Glutamatergic neuron (in vitro differentiated cells): ENCODE measurements at places on chromosomes 2 and 18.
A peak's percentile ranks its signal among the peaks of the same experiment; 100 is the strongest.

- no peaks in the 10 kb centered on the region for H3K36me3 ChIP-seq
- no peak overlapping the region for H3K4me3 ChIP-seq
- peaks cover 2% of the 10 kb centered on the region for H3K27me3 ChIP-seq
- no peak overlapping the region for H3K27ac ChIP-seq
- no peak for DNase-seq
Observed at GRCh38 chr2:68377137-68377780, 12.2 kb downstream of the PLEK start.

DNA sequence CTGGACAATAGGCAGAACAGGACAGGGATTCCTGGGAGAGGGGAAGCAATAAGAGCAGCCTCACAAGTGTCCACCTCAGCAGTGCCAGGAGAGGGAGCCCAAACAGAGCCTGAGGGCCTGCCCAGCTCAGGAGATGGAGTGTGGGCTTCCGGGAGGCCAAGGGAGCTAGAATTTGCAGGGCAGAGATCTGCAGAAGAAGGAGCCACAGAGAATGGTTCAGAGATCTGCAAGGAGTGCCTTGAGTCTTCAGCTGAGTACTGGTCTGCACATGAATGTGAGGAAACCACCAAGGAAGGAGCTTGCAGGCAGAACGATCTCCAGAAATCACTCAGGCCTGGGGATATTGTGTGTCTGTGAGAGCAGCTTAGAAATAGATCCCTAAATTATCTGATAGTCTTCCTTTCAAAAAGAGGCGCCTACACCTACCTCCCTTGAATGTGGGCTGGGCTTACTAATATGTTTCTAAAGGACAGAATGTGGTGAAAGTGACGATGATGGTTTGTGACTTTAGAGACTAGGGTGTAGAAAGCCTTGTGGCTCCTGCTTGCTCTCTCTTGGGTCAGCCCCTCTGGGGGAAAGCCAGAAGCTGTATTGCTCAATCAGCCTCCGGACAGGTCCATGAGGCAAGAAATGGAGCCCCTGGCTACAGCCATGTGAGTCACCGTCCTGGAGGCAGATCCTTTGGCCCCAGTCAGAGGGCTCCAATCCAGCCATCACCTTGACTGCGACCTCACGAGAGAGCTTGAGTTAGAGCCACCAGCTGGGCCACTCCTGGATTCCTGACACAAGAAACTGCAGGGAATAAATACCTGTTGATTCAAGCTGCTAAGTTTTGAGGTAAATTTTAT, 7.6 kb upstream of the LPIN1 start:
- H3K4me1 ChIP-seq: peaks cover 6% of the 10 kb centered on the region
- DNase-seq: peak; percentile 50
- H3K36me3 ChIP-seq: no peaks in the 10 kb centered on the region
- no peak overlapping the region for H3K4me3 ChIP-seq
- no peak overlapping the region for H3K27ac ChIP-seq

DNA sequence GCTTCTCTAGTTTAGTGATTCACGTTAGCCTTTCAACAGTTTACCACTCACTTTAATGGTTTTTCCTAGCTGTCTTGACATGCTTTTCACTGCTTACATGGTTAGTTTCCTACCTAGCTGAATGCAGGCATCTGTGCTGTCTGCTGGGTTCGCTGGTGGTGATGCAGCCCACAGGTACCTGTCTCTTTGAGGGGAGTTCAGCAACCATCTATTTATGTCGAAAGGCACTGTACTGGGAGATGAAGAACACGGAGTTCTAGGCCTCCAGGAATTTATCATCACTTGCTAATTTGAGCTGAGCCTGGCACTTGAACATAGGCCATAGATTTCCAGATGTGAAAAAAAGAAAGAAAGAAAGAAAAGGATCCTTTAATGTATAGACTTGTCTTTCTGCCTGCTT, 148.5 kb downstream of the NEDD4L start:
- H3K36me3 ChIP-seq: no peaks in the 10 kb centered on the region
- H3K27ac ChIP-seq: no peak overlapping the region
- H3K4me3 ChIP-seq: no peak overlapping the region
- peaks cover 57% of the 10 kb centered on the region for H3K4me1 ChIP-seq
- H3K27me3 ChIP-seq: peaks cover 7% of the 10 kb centered on the region

GRCh38 chr18:31946305-31947046, 3.5 kb upstream of the TRAPPC8 start:
- H3K4me3 ChIP-seq: no peak overlapping the region
- no peak overlapping the region for H3K27ac ChIP-seq
- no peak for DNase-seq
- H3K27me3 ChIP-seq: peaks cover 5% of the 10 kb centered on the region
- H3K4me1 ChIP-seq: peaks cover 6% of the 10 kb centered on the region

GRCh38 chr2:3176869-3177255, 200.8 kb downstream of the EIPR1 start:
- H3K4me1 ChIP-seq: peaks cover 9% of the 10 kb centered on the region
- H3K27me3 ChIP-seq: peaks cover 8% of the 10 kb centered on the region
- no peak for DNase-seq
- H3K36me3 ChIP-seq: peaks cover 11% of the 10 kb centered on the region

- H3K36me3 ChIP-seq: no peaks in the 10 kb centered on the region
- DNase-seq: no peak
- peaks cover 30% of the 10 kb centered on the region for H3K4me1 ChIP-seq
- peaks cover 7% of the 10 kb centered on the region for H3K27me3 ChIP-seq
- H3K27ac ChIP-seq: no peak overlapping the region
Observed at GRCh38 chr2:30252723-30253701, 21.7 kb downstream of the LBH start.

DNA sequence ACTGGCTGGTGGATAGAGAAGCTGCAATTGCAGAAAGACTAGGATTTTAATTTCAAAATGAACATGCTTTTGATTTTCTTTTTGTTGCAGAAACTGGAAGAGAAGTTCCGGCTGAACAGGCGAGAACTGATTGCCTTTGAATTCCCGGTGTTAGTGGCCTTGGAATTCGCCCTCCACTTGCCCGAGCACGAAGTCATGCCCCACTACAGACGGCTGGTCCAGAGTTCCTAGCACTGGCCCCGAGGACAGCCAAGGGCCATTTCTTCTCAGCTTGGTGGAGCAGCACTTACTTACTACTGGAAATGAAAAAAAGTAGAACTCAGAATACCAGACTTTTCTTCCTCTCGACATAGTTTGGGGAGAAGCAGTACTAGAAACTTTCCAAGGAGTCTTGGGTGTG, 121.9 kb downstream of the CABLES1 start:
- H3K4me3 ChIP-seq: no peak overlapping the region
- H3K36me3 ChIP-seq: no peaks in the 10 kb centered on the region
- DNase-seq: no peak
- peaks cover 26% of the 10 kb centered on the region for H3K4me1 ChIP-seq
- H3K27me3 ChIP-seq: peaks cover 4% of the 10 kb centered on the region
- H3K27ac ChIP-seq: no peak overlapping the region

- H3K36me3 ChIP-seq: no peaks in the 10 kb centered on the region
- H3K27ac ChIP-seq: no peak overlapping the region
Observed at GRCh38 chr2:157180359-157180758, 77.1 kb upstream of the GALNT5 start.

DNA sequence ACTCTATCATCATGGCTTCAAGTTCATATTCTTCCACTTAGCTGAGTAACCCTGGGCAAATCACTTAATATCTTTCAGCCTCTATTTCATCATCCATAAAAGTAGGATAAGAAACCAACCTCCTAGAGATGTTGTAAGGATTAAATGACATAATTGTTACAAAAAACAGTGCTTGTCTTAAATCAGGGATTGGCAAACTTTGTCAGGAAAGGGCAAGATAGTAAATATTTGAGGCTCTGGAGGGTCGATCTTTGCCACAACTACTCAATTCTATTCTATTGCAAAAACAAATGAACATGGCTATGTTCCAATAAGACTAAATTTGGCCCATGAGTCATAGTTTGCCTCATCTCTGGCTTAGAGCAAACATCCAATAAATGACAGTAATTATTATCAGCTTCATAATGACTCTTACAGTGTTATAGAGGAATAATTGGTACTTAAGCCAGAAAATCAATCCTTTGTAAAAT, 184.7 kb downstream of the SATB2 start:
- no peak for DNase-seq
- H3K4me3 ChIP-seq: no peak overlapping the region
- no peaks in the 10 kb centered on the region for H3K36me3 ChIP-seq

GRCh38 chr2:3399381-3399780, 19.9 kb downstream of the TRAPPC12 start:
- H3K4me1 ChIP-seq: peaks cover 30% of the 10 kb centered on the region
- no peak for DNase-seq
- peak overlapping the region; percentile 99 for H3K27ac ChIP-seq
- peaks cover 8% of the 10 kb centered on the region for H3K27me3 ChIP-seq

DNA sequence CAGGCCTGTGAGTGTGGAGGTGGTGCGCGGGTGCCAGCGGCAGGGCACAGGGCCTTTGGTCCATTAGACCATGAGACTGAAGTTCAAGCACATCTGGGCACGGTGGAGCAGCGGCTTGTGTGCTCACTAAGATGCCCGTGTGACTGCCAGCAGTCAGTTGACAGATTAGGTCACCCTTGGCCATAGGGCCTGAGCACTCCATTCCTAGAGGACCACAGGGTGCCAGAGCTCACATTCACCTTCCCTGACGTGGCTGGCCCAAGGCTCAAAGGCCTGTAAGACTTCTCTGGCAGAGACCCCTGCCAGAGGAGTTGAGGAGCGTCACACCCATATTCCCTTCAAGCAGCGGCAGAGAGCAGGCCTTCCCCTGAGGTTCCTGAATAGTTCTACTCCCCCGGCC, 650 bp downstream of the LHCGR start:
- H3K27me3 ChIP-seq: peaks cover 4% of the 10 kb centered on the region
- no peak overlapping the region for H3K27ac ChIP-seq
- H3K4me1 ChIP-seq: peaks cover 4% of the 10 kb centered on the region
- no peak for DNase-seq
- no peaks in the 10 kb centered on the region for H3K36me3 ChIP-seq

DNA sequence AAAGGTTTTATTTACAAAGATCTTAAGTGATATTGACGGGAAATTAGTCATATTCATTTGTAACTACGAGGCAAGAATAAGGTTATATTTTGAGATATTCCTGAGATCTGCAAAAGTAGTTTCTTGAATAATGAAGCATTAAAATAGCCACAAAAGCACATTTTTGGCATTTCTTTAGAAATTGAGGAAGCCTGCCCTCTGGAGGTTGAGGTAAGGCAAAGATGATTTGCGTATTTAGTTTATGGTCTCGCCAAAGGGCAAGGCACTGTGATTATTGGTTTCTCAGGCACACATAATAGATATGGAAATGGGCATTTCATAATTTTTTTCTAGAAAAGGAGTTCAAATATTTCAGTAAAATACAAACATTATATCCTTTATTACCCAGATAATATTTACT, 143.7 kb upstream of the RPRM start:
- H3K4me1 ChIP-seq: no peaks in the 10 kb centered on the region
- no peak overlapping the region for H3K4me3 ChIP-seq
- H3K27me3 ChIP-seq: no peaks in the 10 kb centered on the region
- DNase-seq: no peak

GRCh38 chr2:166381-166780, 97.5 kb downstream of the SH3YL1 start:
- H3K27ac ChIP-seq: no peak overlapping the region
- DNase-seq: no peak
- no peaks in the 10 kb centered on the region for H3K36me3 ChIP-seq
- no peaks in the 10 kb centered on the region for H3K4me1 ChIP-seq
- no peak overlapping the region for H3K4me3 ChIP-seq

- H3K4me1 ChIP-seq: no peaks in the 10 kb centered on the region
- no peaks in the 10 kb centered on the region for H3K27me3 ChIP-seq
Observed at GRCh38 chr2:75375646-75376582, 176.6 kb upstream of the TACR1 start.

DNA sequence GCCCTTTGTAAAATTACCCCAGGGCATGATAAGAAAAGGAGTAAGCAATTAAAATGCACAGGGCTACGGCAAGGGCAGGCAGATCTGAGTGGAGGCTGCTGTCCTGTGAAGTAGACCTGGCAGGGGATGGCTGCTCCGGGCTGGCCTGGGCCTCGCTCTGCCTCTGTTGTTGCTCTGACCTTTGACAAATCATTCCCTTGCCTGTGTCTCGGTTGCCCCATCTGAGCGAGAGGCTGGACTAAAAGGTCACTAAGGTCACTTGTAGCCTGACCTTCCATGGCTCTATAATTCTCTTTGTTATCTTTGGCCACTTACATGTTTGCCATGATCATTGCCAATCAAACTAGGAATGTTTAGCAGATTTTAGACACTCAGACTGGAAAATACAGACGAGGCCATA, 118.1 kb downstream of the KLHL29 start:
- no peak overlapping the region for H3K4me3 ChIP-seq
- H3K27ac ChIP-seq: peak overlapping the region; percentile 31
- H3K27me3 ChIP-seq: peaks cover 1% of the 10 kb centered on the region
- peak; percentile 16 for DNase-seq
- no peaks in the 10 kb centered on the region for H3K36me3 ChIP-seq

GRCh38 chr2:11701206-11701605, 31.2 kb upstream of the NTSR2 start:
- no peak overlapping the region for H3K27ac ChIP-seq
- peaks cover 11% of the 10 kb centered on the region for H3K36me3 ChIP-seq
- no peak overlapping the region for H3K4me3 ChIP-seq
- peaks cover 18% of the 10 kb centered on the region for H3K4me1 ChIP-seq
- H3K27me3 ChIP-seq: no peaks in the 10 kb centered on the region
- DNase-seq: no peak

- peaks cover 11% of the 10 kb centered on the region for H3K4me1 ChIP-seq
- H3K27me3 ChIP-seq: peaks cover 11% of the 10 kb centered on the region
- H3K36me3 ChIP-seq: peaks cover 3% of the 10 kb centered on the region
- H3K27ac ChIP-seq: peak overlapping the region; percentile 100
- peak; percentile 67 for DNase-seq
Observed at GRCh38 chr2:74181739-74182138, 3.1 kb upstream of the MOB1A start.

GRCh38 chr2:151943461-151943860, 115.2 kb upstream of the ARL5A start:
- no peak overlapping the region for H3K4me3 ChIP-seq
- no peak for DNase-seq
- H3K36me3 ChIP-seq: peaks cover 9% of the 10 kb centered on the region
- no peak overlapping the region for H3K27ac ChIP-seq
- peaks cover 12% of the 10 kb centered on the region for H3K4me1 ChIP-seq

DNA sequence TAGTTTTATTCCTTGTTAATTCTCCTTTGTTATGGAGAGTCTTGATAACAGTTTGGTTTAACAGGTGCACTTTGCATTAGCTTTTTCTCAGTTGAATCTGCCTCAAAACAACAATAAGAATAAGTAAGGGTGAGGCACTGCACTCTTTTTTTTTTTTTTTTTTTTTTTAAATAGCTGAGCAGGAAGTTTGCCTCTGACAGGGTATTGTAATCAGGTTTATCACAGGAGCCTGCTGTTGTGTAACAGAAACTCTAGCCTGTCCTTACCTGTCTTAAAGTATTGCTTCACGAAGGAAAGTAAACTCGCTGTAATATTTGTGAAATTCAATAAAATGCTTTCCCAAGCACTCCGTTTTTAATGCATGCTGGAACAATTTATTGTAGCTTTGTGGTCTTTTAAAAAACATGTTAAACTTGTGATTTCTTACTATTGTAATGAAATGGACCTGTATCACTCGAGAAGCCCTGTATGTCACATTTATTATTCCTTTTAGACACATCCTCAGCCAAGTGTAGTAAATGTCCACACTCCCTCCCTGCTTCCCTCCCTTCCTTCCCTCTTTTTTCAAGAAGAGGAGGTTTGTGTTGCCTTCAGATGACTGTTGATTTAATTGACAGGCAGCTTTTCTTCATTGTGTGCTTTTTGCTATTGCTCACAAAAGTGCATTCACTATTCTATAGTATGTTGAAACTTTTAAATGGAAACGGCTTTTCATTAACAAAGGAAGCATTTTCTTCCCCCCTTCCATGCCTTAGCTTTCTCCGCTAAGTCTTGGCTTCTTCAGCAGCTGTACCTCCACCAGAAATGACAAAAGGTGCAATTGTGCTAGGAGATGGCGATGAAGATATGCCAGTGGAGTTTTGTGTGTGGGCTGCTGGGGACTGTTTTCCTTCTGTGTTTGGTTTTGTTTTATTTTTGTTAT, 52.7 kb downstream of the TAF1B start:
- H3K36me3 ChIP-seq: no peaks in the 10 kb centered on the region
- H3K4me3 ChIP-seq: no peak overlapping the region
- H3K27me3 ChIP-seq: no peaks in the 10 kb centered on the region
- DNase-seq: no peak
- peaks cover 17% of the 10 kb centered on the region for H3K4me1 ChIP-seq
